ENCODE measurements at places on chromosomes 5 and 9. TPM values are rescaled to one million over a fixed set of nuclear protein-coding genes. Genes with fewer than 3 reads are reported as not detected.

Gene ARHGEF37
- 1.4 TPM for total RNA-seq

Gene NR5A1
- 0.26 TPM for total RNA-seq

Gene C9orf50
- total RNA-seq: not detected

Gene PDE6A
- 0.17 TPM for total RNA-seq

Gene TMC1
- not detected for total RNA-seq

Gene AQP7
- total RNA-seq: 1.9 TPM

Gene PCDHB1
- total RNA-seq: not detected

Gene SPATA9
- total RNA-seq: 0.98 TPM

Gene MRPL36
- 72.2 TPM for total RNA-seq

DNA sequence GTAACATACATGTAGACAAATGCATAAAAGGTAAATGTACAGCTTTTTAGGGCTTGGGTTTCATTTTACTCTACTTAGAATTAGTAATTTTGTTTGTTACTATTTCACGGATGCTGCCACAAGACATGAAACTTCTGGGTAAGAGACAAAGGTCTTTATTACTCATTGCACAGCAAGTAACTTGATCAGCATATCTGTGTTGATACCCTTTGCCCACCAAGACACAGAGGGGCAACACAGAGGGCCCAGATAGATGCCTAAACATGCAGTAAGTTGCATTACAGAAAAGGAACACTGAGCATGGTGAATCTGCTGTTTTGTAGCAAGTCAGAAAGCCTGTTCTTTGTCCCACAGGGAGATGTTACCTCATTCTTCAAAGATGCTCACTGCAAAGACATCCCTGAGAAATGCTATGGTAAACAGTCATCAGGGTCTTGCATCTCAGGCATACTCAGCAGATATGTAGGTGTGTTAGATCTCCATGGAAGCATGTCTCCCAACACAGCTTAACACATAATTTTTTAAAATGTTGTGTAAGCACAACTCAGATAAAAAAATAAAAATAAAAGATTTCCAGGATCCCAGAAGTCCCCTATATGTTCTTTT, 10.3 kb downstream of the ITGA2 start:
- no peak for DNase-seq

- DNase-seq: no peak
These were observed 4.9 kb downstream of the NADK2 start for GRCh38 chr5:36236801-36237200.

DNA sequence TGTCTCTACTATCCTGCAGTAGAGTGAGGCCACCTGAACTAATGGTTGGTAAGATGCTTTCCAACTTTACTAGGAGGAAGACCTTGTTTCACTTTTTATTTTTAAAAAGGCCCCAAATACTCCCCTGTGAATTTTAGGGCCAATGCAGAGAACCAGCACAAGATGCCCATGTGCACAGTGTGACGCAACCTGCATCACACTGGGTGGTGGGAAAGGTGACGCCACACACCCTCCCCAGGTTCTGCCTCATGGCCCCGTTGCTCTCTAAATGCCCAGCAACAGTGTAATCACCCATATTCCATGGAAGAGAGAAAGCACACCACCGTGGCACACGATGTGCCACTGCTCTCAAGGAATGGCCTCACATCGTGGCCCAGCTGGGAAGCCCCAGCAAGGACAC, 6.4 kb downstream of the SURF4 start:
- DNase-seq: no peak

DNA sequence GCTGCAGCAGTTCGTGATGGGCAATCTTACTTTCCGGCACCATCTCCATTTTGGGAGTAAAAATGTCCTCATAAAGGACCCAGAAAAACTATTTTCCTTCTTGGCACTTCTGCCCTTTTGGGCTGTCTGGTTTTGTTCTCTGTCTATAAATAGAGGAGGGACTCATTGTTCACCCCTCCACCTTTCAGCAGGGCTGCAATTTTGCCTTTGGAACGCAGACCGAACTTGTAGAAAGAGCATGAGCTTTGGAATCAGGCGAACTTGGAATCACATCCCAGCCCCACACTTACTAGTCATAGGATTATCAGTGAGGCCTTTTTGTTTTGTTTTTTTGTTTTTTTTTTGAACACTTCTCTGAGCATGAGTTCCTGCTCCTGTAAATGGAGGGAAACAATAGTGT, 178.1 kb upstream of the IL12B start:
- no peak for DNase-seq

- DNase-seq: no peak
These were observed 46.6 kb downstream of the BNC2 start for GRCh38 chr9:16823906-16824305.

- DNase-seq: no peak
These were observed 6.1 kb upstream of the DMRT3 start for GRCh38 chr9:970151-970996.

DNA sequence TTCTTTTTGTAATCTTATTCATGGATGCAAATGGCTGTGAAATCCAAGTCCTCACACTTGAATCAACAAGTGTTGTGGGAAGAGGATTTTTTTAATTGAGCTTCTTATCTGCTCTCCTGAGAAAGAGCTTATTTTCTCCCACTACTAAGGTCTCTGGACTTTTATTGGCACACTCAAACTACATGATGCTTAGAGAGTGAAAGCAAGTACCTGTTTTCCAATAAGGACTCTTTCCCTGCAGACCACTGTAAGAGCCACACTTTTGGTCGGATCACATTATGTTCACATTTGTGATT, 546.4 kb upstream of the ARRDC3 start:
- no peak for DNase-seq

- no peak for DNase-seq
These were observed 44.8 kb downstream of the NIM1K start for GRCh38 chr5:43236653-43237355.

GRCh38 chr5:9295466-9295801, 250.4 kb downstream of the SEMA5A start:
- DNase-seq: no peak

DNA sequence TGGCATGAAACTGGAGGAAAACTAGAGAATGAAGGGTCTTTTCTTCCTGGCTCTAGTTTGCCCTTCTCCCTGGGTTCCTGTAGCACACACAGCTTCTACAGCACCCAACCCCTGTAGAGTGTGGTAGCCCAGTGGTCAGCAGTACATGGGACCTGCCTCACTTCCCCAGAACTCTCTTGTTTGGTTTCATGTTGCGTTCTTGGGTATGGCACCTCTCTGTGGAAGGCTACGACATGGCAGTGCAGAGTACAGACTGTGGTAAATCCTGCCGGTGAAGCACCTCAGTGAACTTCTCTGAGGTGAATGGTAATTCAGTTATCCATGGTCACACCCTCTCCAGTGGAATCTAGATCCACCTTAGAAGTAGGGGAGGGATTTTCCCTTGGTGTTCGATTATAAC, 105.5 kb downstream of the TLR4 start:
- DNase-seq: no peak

- no peak for DNase-seq
These were observed 565.7 kb upstream of the WWC1 start for GRCh38 chr5:167725741-167726140.

GRCh38 chr9:136917902-136918301, 26.6 kb downstream of the FBXW5 start:
- DNase-seq: no peak

DNA sequence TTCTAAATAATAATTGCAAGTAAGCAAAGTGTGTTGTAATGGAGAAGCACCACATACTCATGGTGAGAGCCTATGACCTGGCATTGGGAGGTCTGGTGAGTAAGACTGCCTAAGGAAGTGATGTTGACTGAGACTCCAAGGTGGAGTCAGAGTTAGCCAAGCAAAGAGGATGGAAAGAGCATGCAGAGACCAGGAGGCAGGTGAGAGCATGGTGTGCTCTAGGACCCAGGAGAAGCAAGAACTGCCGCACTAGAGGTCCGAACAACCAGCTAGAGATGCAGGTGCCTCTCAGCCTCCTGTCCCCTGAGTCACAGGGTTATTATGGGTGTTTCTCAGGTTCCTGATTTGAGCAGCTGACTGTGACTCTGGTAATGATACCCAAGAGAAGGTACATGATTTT, 27.3 kb downstream of the ANP32B start:
- DNase-seq: peak; percentile 32

GRCh38 chr5:130055572-130055971, 151.3 kb downstream of the CHSY3 start:
- no peak for DNase-seq

- no peak for DNase-seq
These were observed 35.9 kb downstream of the SPZ1 start for GRCh38 chr5:80355686-80356085.

- DNase-seq: no peak
These were observed 480.2 kb downstream of the CAAP1 start for GRCh38 chr9:26412446-26412845.

DNA sequence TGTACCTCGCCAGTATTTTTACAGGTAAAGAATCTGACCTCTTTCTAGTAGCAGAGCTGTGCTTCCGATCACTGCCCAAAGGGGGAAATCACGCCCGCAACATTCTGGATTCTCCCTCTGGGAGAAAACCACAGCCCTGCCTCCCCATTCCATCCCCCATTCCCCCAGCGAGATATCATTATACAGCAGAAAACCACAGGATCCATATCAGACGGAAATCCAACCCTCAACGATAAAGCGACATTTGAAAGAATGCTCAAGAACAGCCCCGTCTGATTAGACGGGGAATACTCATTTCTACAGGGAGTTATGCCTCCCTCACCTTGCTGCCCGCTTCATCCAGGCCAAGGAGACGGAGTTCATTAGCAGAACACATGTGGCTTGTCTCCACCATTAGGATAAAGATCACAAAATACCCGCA, 172.8 kb downstream of the COL23A1 start:
- no peak for DNase-seq

DNA sequence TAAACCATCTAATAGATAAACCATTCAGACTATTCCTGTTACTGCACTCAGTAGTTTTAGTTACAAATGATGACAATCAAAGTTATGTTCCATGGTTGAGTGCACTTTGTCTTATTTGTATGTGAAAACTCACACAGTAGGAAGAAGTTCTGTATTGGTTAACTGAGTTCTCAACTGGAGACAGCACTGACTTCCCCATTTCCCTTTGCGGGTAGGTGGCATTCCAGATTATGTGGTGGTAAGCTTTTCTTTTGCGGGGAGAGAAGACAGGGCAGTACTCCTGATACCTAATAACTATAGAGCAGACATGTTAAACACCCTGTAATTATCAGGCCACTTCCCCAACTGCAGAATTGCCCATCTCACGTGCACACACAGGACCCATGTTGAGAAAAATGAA, 24.4 kb downstream of the TARS1 start:
- DNase-seq: no peak

DNA sequence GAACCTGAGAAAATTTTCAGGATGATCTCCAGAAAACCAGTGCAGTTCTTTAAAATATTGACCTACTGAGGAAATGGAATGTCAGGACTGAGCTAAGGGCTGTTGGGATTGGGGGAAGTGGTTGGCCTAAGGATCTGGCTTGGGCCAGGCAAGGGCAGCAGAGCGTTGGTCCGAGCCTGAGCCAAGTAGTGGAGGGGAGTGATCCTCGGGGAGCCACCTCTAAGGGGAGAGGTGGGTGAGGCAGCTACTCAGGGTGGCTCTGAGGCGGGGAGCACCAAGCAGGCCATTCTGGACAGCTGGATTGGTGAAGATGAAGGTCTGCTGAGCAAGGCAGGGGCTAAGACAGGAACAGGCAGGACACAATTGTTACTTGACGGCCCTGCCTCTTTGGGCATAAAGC, 11.5 kb downstream of the CAMK4 start:
- no peak for DNase-seq
